Right atrium auricular region (tissue), 2 donors: ENCODE measurements at places on chromosomes 16 and 17.
A peak's percentile ranks its signal among the peaks of the same experiment; 100 is the strongest.

- DNase-seq = no peak
Measured at GRCh38 chr16:20944861-20945574, 44.4 kb downstream of the LYRM1 start.

- no peak for DNase-seq
Measured at GRCh38 chr17:19392303-19392702, 5.3 kb upstream of the MFAP4 start.

- peak; percentile 96 for DNase-seq
Measured at GRCh38 chr17:39952680-39953470, 9.9 kb upstream of the GSDMA start.

DNA sequence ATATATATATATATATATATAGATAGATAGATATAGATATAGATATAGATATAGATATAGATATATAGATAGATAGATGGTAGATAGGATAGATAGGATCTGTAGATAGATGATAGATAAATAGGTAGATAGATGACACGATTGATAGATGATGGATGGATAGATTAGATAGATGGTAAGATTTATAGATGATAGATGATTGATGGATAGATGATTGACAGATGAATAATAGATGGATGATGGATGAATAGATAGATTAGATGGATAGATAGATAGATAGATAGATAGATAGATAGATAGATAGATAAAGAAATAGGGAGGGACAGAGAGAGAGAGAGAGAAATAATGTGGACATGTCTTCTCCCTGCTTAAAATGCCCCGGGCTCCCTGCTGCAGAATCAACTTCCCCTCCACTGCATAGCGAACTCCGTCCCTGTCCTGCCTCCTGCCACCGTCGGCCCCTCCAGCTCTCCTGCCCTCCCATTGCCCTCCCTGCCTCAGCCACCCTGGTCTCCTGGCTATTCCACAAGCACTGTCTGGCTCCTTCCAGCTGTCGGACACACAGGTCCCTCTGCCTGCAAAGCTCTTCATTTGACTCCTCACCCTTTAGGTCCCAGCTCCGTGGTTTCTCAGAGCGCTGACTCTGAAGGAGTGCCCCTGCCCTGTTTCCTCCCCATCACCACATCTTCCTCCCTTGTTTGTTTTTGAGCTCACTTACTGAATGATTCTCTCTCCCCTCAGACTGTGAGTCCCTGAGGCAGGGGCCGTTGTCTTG is 254.0 kb downstream of the KATNIP start:
- DNase-seq = no peak

DNA sequence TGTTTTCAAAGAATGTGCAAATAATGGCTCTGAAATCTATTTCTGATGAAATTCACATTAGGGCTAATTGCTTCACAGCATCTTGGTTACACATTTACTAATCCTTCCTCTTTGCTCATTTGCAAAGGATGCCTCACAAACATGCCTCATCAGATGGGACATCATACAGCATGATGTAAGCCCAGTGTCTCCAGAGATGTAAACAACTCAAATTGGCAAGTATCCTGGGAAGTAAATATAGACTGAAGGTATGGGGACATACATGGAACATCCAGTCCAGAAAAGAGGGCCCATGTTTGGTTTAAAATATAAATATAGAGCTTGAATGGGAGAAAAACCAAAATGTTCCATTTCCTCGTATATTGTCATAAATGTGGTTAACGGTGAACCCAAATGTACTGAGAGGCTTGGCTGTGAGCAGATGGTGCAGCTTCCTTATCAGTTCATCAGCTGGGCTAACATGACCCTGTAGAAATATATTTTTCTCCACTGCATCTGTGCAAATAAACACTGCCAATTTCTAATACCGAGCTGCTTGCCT is 142.9 kb upstream of the NUDT7 start:
- no peak for DNase-seq

DNA sequence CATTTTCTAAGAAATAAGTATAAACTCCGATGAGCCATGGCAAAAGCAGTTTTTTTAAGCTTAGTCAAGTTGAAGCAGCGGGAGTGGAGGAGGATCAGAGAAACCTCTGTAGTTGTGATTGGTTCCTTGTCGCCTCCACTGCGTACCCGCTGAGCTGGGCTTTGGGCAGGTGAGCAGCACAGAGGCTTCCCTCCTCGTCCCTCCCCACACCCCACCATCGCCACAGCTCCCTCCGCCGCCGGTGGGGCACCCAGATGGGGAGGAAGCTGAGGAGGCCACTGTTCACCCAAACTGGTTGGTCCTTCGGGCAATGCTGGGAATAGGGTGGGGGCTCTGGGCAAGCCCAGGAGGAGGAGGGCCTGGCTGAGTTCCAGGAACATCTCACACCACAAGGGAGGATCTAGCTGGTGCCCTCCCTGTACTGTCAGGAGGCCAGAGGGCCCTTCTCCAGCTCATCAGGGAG is 5.2 kb upstream of the MRPL38 start:
- no peak for DNase-seq

GRCh38 chr17:21251337-21252010 is 1.7 kb downstream of the NATD1 start:
- no peak for DNase-seq

DNA sequence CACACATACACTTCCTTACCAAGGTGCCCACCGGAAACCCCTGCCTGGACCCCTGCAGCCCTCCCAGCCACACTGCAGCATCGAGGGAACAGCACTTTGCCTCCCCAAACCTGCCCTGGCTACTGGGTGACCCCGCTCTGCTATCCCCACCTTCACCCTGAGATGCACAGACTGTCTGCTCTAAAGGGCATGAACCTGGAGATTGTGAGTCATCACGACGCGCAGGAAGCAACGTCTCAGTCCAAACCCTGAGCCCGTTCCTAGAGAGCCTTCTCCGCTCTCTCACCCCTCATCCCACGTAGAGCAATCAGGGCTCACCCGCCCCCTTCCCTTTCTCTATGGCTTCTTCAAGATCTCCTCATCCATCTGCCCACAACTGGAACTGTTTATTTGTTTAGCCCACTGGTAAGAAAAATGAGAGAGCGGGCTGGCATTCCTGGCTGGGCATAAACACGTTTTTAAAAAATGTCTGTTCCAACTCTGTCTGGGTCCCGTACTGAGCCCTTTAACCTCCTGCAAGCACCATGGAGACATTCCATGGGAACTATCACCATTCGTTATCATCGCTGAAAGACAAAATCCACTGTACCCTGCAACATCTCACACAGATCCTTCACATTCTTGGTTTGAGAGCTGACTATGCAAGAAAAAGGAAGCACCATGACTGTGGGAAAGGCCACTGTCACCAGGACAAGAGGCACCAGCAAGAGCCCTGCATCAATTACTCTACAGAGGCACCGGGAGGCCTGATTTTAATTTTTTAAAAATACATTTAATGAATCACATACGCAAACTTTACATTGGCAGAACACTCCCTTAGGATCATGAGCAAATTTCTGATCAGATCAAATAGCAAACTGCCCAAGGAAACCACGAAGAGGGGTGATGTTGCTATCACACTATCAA is 28.2 kb downstream of the ZFHX3 start:
- DNase-seq = peak; percentile 73

DNA sequence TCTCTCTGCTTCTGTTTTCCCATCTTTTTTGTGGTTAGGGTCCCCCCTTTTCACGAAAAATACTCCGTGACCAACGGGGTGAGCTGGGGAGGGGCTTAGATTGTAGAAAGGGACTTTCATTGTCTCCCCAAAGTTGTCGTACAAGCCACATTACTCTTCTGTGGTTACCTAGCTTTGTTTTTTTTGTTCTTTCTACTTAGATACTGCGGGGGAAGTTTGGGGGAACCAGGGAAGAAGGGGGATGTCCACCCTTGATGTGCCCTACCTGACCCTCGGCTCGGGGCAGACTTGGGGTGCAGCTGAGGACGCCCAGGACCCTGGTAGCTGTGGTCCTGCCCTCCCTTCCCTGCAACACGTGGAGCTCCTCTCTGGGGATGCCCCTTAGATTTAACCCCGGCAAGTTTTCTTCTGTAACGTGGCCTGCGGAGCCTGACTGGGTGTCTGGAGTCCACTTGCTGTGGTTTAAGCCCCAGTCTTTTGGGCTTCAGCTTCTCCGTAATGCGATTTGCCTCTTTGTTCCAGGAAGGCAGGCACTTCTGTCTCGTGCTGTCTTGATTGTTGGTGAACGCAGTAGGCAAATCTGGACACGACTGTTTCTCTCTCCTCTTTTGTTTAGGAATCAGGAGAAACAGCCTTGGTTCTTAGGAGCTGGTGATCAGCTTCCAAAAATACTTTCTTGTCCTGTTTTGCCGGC is 892 bp downstream of the ABCC1 start:
- no peak for DNase-seq

- peak; percentile 91 for DNase-seq
Measured at GRCh38 chr17:38508954-38509771, 80.9 kb downstream of the ARHGAP23 start.

- DNase-seq = peak; percentile 53
Measured at GRCh38 chr17:31392856-31393748, 1.6 kb downstream of the RAB11FIP4 start.

- DNase-seq = no peak
Measured at GRCh38 chr16:51426276-51426675, 275.2 kb upstream of the SALL1 start.

GRCh38 chr17:29588017-29588561 is 1.4 kb downstream of the GIT1 start:
- DNase-seq = no peak

GRCh38 chr17:78338486-78339259 is 21.2 kb downstream of the SOCS3 start:
- DNase-seq = no peak

- peak; percentile 72 for DNase-seq
Measured at GRCh38 chr16:72172105-72173034, at the start of gene PMFBP1. Gene PMFBP1 (minus strand): TSS chr16:72172155. CDS start chr16:72171208, 947 bp downstream.

- no peak for DNase-seq
Measured at GRCh38 chr17:10757647-10758046, 27.8 kb upstream of the TMEM220 start.

- no peak for DNase-seq
Measured at GRCh38 chr17:82866590-82867191, 26.9 kb upstream of the ZNF750 start.

GRCh38 chr17:76816590-76817135 is 51.5 kb upstream of the MGAT5B start:
- DNase-seq = no peak

DNA sequence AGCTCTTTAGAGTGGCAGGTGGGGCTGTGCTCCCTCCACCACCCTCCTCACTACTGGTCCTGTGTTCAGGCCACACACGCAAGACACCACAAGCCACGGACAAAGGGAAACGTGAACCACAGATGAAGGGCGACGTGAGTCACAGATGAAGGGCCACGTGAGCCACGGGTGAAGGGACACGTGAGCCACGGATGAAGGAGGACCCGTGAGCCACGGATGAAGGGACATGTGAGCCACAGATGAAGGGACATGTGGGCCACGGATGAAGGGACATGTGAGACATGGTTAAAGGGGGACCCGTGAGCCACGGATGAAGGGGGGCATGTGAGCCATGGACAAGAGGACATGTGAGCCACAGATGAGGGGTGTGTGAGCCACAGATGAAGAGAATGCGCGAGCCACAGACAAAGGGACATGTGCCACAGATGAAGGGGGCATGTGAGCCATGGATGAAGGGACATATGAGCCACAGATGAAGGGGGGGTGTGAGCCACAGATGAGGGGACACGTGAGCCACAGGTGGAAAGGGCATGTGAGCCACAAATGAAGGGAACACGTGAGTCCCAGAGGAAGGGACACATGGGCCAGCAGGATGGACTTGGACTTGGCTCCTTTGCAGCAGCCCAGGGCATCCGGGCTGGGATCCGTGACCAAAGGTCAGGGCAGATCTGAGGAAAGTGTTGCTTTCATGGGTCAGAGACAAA is 15.6 kb downstream of the ZNF469 start:
- no peak for DNase-seq

GRCh38 chr16:11609474-11610120 is 22.9 kb upstream of the LITAF start:
- DNase-seq = no peak

GRCh38 chr17:49123061-49123460 is 9.5 kb upstream of the B4GALNT2 start:
- no peak for DNase-seq

GRCh38 chr17:62794666-62794971 is 13.5 kb downstream of the MARCHF10 start:
- DNase-seq = no peak

DNA sequence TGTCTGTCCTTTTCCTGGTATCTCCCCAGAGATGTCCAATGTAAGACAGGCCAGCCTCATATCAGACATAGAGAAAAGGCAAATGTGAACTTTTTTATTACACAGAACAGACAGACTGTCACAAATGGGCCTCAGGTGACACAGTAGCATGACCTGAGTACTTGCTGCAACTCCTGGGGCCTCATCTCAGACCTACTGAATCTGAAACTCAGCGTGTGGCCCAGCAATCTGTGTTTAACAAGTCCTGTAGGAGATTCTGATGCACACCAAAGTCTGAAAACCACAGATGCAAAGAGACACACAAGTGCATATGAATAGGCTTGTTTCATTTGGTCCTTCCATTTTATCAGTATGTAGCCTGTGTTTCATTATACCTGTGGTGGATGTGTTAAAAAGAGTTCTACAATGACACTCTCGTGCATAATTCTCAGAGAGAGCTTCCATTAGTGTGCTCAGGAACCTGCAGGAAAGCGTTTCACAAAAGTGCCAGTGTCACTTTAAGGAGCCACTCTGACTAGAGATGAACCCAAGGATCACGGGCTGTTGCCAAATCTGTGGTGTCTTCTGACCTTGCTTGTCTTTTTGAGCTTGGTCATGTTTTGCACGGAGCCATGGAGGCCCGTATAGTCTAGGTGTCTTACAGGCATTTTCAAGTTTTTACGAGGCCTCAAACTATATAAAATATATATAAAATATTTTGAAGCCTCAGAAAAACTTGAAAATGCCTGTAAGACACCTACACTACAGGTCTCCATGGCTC is 33.8 kb upstream of the NF1 start:
- DNase-seq = no peak

GRCh38 chr17:32483451-32484019 is 3.3 kb upstream of the CDK5R1 start:
- peak; percentile 85 for DNase-seq

DNA sequence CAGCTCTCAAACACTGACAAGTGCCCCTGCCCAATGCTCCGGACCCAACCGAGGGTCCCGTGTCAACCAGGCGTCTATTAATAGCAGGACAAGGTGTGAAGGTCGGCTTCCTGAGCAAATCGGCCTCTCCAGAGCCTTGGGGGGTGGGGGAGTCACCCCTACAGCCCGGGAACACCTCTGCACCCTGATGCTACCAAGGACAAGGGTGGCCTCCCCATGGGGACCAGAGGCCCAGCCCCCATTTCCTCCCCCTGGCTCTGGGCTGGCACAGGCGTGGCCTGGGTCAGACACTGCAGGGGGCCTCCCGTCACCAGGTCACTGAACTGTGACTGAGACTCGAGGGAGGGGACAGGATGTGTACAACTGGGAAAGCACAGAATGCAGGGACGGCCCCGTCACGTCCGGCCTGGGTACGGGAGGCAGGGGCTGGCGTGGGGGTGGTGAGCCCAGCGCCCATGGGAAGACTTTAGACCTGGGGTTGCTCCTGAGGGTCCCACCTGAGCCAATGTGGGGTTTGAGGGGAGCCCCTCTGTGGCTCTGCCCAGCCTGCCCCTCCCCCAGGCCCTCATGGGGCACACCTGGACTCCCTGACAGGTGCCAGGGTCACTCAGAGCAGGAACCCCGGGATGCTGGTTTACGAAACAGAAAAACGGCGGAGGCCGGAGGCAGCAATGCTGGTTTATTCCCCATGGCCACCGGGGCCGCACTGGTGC is 579 bp upstream of the CYBA start:
- no peak for DNase-seq

- DNase-seq = no peak
Measured at GRCh38 chr17:32285746-32286517, 20.3 kb downstream of the RHBDL3 start.

GRCh38 chr16:1048442-1049112 is 24.0 kb upstream of the SSTR5 start:
- no peak for DNase-seq
